ENCODE measurements at places on chromosomes 4 and X.

DNA sequence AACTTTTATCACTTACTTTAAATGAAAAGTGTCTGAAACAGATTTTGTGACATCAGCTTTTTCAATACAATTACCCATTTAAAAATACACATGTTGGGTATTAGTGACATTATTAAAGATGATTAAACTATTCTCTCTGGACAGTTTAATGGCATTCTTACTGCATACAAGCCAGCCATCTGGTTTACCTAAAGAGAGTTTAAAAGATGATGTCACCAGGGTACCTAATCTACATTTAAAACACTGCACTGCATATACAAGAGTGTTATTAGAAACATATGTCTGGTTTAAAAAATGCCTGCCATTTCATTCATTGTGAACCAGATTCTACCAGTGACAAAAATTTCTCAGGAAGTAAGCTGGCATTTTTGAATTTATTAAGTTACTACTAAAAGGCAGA, 919.1 kb downstream of the ADGRL3 start:
- DNase-seq = no peak

DNA sequence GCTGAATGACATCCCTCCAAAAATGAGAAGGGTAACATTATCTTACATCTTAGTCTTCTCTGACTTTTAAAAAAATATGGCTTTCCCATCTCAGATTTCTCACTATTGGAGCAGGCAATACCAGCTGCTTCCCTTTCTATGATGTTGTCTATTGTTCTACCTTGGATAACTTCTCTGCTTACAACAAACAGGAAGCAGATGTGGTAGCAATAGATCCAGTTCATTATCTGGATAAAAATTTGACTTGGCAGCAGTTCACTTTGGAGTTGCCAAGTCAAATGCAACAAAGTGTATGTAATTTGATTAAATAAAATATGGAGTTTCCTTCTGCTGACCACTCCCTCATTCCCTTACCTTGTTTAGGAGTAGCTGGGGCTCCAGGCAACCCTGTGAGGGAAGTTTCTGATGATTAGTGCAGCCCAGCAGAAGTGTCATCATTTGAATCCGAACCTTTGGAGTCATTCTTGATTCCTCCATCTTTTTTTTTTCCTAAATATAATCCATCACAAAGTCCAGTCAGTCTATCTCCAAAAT, 72.0 kb upstream of the GPRIN3 start:
- no peak for DNase-seq

- no peak for DNase-seq
These were observed 26.0 kb downstream of the AIFM1 start for GRCh38 chrX:130139474-130140201.

DNA sequence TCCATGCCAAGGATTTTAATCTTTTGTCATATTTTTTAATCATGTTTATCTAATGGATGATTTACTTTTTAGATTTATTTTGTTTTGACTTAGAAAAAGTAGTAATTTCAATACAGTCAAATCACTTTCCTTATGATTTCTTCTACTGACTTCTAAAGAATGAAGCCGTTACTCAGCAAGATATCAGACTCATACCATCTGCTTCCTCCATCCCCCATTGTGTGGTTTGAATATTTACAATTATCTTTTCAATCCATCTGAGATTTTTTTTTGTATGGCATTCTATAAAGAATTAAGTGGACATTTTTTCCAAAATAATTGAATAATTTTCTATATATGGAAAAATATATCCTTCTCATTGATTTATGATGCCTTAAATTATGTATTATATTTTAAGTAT, 565.4 kb upstream of the ATOH1 start:
- no peak for DNase-seq

DNA sequence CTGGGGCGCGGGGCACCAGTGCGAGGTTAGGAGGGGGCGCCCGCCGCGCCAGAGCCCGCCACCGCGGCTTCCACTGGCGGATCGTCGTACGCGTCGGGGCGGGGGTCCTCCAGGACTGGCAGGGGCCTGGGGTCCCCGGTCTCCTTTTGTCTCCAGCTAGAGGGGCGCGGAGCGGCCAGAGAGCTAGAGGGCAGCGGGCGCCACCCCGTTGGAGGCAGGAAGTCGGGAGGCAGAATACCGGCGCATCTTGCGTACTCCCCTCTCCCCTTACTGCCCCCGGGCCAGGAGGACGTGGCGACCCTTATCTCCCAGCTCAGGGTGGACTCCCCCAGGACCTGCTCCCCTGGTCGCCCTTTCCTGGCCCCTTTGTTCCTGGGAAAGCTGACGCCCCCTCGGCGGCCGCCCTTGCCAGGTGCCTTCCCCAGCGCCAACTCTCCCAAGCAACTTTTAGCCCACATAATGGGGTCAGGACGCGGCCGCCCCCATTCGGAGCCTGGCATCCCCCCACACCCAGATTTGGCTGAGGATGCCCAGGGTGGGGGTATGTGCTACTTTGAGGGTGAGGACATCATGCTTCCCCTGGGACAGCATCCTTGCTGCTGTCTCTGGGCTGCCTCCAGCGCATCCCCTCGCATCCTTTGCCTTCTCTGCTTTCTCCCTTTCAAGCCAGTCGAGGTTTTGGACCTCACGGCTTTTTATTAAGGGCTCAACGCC, 933 bp downstream of the CNKSR2 start:
- DNase-seq = peak; percentile 6

DNA sequence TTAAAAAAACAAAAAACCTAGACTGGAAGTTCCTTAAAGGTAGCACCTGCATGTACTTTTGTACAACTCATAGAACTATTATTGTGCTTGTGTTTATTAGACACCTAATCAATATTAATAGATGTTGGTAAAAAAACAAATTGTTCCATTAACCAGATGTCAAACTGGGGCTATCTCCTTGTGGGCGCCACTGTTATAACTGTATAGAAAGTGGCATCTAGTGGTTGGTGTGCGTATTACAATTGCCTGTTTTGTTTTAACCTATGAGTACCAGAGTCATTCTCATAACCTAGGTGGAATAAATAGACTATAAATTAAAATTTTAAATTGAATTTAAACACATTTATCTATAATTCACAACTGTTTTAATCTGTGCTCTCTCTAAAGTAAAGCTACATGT, 97.4 kb downstream of the COL4A5 start:
- DNase-seq = no peak
